ENCODE measurements at places on chromosomes 12 and 14.
A peak's percentile ranks its signal among the peaks of the same experiment; 100 is the strongest.

- DNase-seq = no peak
Measured at GRCh38 chr12:54585243-54585642, 3.2 kb downstream of the PPP1R1A start.

DNA sequence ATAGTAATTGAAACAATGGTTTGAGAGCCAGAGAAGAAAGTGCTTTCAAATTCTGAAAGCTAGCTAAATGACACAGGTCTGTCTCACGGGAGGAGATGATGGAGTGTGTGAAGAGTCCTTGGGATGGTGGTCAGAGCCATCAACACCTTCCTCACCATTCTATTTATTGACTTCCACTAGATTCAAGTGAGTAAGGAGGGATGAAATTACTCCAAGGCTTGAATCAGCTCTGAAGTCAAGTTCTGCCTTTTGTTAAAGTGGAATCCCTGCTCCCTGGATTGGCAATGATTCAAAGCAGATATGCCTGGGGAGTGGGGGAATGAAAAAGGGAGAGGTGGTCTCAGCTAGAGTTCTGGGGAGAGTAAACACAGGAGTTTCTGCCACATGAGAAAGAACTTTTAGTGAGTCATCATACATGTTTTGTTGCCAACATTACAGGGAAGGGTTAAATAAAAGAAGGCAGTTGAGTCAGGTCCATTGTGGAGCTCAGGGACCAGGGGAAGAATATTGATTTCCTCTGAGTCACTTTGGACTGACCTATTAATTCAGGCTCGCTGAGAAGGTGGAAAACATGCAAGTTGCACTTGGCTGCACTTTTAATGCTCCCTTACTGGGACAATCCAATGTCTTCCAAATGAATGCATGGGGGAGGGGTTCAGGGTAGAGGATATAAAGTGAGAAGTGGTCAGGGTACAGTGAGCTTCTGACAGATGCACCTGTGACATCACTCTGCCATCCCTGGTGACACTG, 142.7 kb downstream of the TBX5 start:
- no peak for DNase-seq

DNA sequence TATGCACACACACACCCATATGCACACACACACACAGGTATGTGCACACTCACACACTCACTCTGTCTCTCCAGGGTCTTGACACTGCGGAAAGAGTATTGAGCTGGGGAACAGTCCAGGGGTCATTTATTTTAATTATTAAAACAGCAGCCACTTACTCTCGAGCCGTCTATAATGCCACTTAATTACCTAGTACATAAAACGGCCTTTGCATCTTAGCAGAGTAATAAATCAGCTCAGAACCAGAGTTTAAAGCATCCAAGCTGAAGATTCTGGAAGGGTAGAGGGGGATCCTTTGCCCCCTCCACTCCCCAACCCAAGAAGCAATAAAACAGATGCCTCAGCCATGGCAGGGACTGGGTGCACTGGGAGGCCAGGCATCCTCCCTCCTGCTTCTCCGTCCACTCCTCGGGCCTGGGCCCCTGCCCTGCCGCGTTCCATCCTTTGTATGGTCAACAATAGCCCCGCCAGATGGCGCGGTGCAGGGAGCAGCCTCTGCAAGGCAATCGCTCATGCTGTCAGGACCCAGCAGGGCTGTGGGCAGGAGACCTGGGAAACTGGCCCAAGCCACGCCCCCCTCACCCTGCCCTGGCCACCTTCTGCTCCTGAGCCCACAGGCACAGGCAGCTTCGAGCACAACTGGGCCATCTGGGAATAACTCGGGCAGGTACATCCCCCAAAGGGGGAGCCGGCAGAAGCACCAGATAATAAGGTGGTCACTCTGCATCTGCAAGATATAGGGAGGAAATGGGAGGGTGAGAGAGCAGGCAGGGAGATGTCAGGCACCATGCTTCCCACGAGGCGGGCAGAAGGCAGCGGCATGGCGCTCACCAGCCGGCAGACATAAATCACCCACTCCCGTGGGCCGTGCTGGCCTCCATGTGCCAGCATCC, 40.9 kb downstream of the CCDC85C start:
- DNase-seq = no peak

GRCh38 chr14:68373847-68374444, 418.9 kb downstream of the ZFP36L1 start:
- DNase-seq = no peak

DNA sequence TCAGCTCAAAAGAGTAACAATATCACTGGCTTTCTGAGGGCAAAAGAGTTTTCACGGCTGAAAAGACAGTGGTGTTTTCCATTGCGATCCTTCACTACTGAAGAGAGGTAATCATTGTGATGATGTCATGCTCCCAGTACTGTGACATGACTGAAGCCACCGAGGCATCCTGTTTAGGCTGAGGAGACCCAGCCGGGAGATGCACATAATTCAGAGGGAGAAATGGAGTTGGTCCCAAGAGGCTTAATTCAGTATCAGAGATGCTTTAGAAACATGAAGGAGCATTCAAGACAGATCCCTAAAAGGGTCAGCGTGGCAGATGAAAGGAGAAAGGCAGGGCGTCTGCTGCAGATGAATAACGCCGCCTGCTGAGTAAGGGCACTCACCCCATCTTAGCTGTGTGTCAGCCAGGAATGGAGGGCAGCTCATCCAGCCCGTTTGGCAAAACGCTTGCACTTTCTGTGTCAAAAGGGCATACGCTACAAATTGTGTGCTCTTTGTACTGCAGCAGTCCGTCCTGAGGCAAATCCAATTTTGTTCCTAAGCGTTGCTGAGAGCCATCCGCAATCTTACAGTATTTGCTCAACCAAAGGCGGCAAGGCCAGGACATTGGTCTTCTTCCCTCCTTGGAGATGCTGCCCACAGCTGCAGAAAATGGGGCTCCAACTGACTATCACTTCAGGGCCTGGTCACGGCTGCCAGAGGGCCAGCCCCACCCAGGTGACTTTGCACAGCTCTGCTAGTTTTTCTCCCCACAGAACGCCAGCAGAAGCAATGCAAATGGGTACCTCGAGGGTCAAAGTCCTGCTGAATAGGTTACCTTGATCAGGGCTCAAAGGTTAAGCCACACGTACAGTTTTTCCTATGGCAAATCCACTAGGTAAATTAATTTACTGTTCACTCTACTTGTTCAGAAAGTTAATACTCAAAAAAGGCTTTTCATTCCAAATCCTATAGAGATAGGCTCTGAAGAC, 23.5 kb downstream of the CCDC92 start:
- DNase-seq = no peak

- no peak for DNase-seq
Measured at GRCh38 chr14:73209953-73210352, 27.4 kb upstream of the PAPLN start.

GRCh38 chr14:100468557-100468956, 118.7 kb downstream of the BEGAIN start:
- no peak for DNase-seq

DNA sequence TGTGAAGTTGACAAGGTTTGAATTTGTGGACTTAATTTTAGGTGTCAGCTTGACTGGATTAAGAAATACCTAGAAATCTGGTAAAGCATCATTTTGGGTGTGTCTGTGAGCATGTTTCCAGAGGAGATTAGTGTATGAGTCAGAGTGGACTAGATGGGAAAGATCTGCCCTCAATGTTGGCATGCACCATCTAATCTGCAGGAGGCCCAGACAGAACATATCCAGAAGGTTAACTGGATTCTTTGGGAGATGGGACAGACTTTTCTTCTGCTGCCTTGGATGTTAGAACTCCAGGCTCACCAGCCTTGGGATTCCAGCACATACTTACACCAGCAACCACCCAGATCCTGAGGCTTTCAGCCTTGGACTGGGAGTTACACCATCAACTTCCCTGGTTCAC, 14.1 kb downstream of the SGPP1 start:
- DNase-seq = no peak

DNA sequence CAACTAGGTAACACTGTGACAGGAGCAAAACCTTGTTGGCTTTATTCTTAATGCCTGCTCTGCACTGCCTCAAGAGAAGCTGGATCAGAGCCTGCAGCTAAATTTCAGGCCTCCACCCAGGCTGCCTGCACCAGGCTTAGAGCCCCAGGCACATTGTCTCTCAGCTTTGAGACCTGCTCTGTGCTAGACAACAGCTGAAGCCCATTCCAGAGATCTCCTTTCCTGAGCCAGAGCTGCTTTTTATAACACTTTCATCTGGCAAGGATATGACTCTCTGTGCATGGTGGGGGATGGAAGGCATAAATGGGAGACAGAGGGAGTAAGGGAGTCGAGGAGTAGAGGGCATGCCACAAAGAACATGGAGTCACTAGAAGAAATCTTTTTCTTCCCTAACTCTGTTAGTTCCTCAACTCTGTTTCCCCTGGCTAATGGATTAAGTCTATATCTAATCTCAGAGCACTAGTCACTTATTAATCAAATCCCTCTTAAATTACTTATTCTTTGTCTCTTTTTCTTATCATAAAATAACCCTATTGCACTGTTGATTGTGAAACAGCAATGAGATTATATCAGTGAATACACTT, 27.1 kb upstream of the LUM start:
- DNase-seq = no peak

- DNase-seq = no peak
Measured at GRCh38 chr14:70698288-70698687, 56.6 kb downstream of the TTC9 start.

DNA sequence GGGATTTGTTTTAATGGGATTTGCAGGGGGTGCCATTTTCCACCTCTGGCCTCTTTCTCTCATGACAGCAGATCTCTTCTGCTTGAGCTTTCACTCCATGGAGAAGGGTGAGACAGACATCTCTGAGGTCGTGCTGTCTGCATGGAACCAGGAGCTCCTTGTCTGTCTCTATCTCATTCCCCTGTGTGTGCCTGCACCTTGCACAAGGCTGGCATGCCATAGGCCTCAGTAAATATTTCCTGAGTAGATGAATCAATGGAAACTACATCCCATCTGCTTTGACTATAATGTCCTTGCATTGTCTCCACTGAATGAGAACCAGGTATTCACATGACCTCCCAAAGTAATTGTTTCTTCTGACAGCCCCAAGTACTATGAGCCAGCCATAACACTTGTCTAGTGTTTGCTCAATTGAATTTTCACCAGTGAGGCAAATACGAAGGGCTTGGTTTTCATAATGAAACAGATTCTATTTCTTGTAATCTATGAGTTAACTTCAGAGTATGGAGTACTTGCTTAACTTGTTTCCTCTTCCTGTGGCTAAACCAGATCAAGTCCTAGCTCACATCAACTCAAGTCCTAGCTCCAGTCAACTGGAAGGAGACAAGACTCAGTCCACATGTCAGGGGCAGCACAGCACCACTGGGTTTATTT, 32.3 kb downstream of the KCNK13 start:
- peak; percentile 57 for DNase-seq

GRCh38 chr12:31220061-31220460, 105.9 kb downstream of the SINHCAF start:
- DNase-seq = no peak

- DNase-seq = no peak
Measured at GRCh38 chr14:95365401-95365800, 45.7 kb upstream of the CLMN start.

GRCh38 chr12:115657081-115658013, 620.1 kb downstream of the MED13L start:
- no peak for DNase-seq

- no peak for DNase-seq
Measured at GRCh38 chr12:42285431-42285830, 40.5 kb downstream of the ZCRB1 start.

- DNase-seq = no peak
Measured at GRCh38 chr12:40225337-40225983, 663 bp downstream of the LRRK2 start.

Data from activated CD4-positive, alpha-beta T cell treated with anti-CD3 and anti-CD28 coated beads, Interleukin-2, Interleukin-6, amounts not matched to agents 100 ng/mL and 50 ng/mL, durations not matched to agents 16 hours and 8 hours (primary cell).